ENCODE measurements at places on chromosomes 5 and 9.

- DNase-seq, result no peak
These were observed 119.7 kb downstream of the CHSY3 start for GRCh38 chr5:130024006-130024405.

DNA sequence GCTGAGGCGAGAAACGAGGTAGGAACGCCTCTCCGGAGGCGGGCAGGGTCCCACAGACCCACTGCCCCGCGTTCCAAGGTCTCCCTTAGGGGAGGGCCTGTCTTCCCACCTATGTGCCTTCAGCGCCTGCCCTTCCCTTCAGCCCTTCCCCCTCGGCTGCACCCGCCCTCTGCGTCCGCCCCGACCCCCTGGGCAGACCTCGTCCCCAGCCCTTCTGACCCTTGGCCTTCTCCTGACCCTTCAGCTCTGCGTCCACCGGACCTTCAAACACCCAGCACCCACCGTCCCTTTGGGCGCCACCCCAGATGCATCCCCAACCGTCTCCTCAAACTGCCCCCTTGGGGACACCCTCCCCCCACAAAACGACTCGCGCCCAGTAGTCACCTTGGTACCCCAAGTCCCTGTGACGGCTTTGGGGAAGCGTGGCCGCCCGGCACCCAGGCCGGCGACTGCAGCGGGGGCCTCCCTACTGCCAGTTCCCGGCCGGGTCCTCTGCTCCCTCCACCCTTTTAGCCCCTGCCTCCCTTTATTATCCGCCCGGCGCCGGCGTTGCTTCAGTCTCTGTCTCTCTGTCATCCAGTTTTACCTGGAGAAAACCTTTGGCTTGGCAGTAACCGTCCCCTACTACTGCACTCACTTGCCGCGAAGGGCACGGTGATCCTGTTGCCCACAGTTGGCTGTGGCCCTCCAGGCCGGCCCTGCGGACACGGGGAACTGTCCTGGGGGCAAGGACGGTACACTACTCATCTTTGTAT, 421 bp downstream of the RUSC2 start:
- peak; percentile 47 for DNase-seq

GRCh38 chr5:6495433-6496206, 47.0 kb downstream of the UBE2QL1 start:
- DNase-seq, result no peak

DNA sequence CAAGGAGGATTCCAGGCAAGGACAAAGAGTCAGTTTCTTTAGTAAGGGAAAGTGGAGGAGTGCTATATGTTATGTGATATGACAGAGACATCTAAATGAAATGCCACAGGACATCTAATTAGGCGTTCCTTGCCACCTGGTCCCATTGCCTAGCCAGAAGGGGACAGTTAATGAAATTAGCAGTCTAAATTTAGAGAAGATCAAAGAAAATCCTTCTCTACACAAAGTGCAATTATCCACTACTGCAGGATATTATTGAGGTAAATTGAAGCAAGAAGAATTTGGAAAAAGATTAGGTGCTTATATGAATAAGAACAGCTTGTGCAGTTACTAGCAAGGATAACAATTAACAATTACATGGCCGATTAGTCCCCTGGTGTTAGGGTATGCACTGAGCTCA, 495.3 kb upstream of the NMUR2 start:
- no peak for DNase-seq

- peak; percentile 29 for DNase-seq
These were observed 184.6 kb upstream of the MAP1B start for GRCh38 chr5:71922584-71923106.

All from NCI-H146 (cell line).